ENCODE measurements at places on chromosomes 5 and 9. TPM values are rescaled to one million over a fixed set of nuclear protein-coding genes. Genes with fewer than 3 reads are reported as not detected.

DNA sequence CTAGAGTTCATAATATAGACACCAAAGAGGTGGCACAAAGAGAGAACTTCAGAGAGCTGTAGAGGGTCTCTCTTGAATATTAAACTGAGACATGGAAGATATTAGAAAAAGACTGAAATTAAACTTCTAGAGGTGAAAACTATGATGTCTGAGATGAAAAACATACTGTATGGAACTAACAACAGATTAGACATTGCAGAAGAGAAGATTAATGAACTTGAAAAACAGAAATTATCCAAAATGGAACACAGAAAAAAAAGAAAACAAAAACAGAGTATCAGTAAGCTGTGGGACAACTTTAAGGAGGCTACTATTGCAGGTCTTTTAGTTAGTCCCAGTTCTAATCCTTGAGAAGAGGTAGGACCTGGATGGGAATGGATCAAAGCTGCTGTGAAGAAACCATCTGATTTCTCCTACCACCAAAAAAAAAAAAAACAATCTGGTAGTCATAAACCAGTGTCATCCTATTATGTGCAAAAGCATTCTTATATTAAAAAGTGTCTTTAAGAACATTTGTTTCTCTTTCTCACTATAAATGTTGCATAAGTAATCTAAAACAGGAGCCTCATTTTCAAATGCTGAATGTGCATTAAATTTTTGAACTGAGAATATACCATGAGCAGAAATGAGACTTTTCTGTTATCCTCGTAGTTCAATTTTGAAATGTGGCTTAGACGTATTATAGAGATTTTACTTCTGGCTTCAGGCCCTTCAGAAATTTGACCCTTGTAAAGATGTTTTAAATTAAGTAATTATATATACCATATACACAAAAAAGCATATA is 96.2 kb downstream of the ERMP1 start:
- peaks cover 8% of the 10 kb centered on the region for H3K4me1 ChIP-seq
- H3K4me3 ChIP-seq, result no peak overlapping the region
- DNase-seq, result no peak

- H3K4me3 ChIP-seq, result no peak overlapping the region
- H3K27me3 ChIP-seq, result no peaks in the 10 kb centered on the region
- H3K27ac ChIP-seq, result no peak overlapping the region
- no peaks in the 10 kb centered on the region for H3K36me3 ChIP-seq
- no peak for DNase-seq
Measured at GRCh38 chr5:9502050-9502834, 43.6 kb downstream of the SEMA5A start.

The UGT3A2 gene
- not detected for total RNA-seq

GRCh38 chr5:173326501-173326960 is 1.7 kb downstream of the STC2 start:
- H3K27me3 ChIP-seq, result no peaks in the 10 kb centered on the region
- H3K4me1 ChIP-seq, result peaks cover 31% of the 10 kb centered on the region
- DNase-seq, result no peak
- H3K4me3 ChIP-seq, result peak overlapping the region; percentile 29
- H3K27ac ChIP-seq, result no peak overlapping the region

The SLCO6A1 gene
- total RNA-seq, result not detected

- H3K27ac ChIP-seq, result no peak overlapping the region
- H3K4me1 ChIP-seq, result no peaks in the 10 kb centered on the region
- no peaks in the 10 kb centered on the region for H3K36me3 ChIP-seq
- H3K27me3 ChIP-seq, result no peaks in the 10 kb centered on the region
- H3K4me3 ChIP-seq, result no peak overlapping the region
Measured at GRCh38 chr5:153796527-153796926, 242.2 kb downstream of the FAM114A2 start.

GRCh38 chr5:71666321-71666720 is 52.8 kb upstream of the CARTPT start:
- DNase-seq, result no peak
- no peak overlapping the region for H3K4me3 ChIP-seq
- H3K36me3 ChIP-seq, result no peaks in the 10 kb centered on the region
- peaks cover 25% of the 10 kb centered on the region for H3K4me1 ChIP-seq

GRCh38 chr5:128216860-128217531 is 133.4 kb downstream of the SLC12A2 start:
- no peaks in the 10 kb centered on the region for H3K36me3 ChIP-seq
- peak overlapping the region; percentile 13 for H3K27ac ChIP-seq
- no peaks in the 10 kb centered on the region for H3K27me3 ChIP-seq
- peak; percentile 20 for DNase-seq
- H3K4me1 ChIP-seq, result no peaks in the 10 kb centered on the region
